Liver (tissue), 10 donors: ENCODE measurements at places on chromosomes 7 and 10. TPM values are rescaled to one million over a fixed set of nuclear protein-coding genes. Genes with fewer than 3 reads are reported as not detected.

The NUTM2D gene
- 2.8 TPM for total RNA-seq

The ACSL5 gene
- total RNA-seq = 15.0 TPM

The TBATA gene
- not detected for total RNA-seq

The SMNDC1 gene
- total RNA-seq = 6.8 TPM

The ANKRD61 gene
- not detected for total RNA-seq

The ASB10 gene
- not detected for total RNA-seq

The TUBB8 gene
- not detected for total RNA-seq

The COL13A1 gene
- total RNA-seq = 0.17 TPM

The ABCB4 gene
- total RNA-seq = 409 TPM

The TEX36 gene
- total RNA-seq = not detected

The PLAC9 gene
- total RNA-seq = 0.67 TPM

The GSAP gene
- 24.2 TPM for total RNA-seq

The SLC26A5 gene
- 0.67 TPM for total RNA-seq

The FBXO24 gene
- 0.67 TPM for total RNA-seq

The KLLN gene
- 0.17 TPM for total RNA-seq

The SUFU gene
- total RNA-seq = 3.8 TPM

The HUS1 gene
- total RNA-seq = 39.0 TPM
